ENCODE measurements at places on chromosomes 13 and 19. TPM values are rescaled to one million over a fixed set of nuclear protein-coding genes. Genes with fewer than 3 reads are reported as not detected.

- H3K27me3 ChIP-seq = no peaks in the 10 kb centered on the region
- no peak overlapping the region for H3K27ac ChIP-seq
- H3K36me3 ChIP-seq = no peaks in the 10 kb centered on the region
- no peak for DNase-seq
Observed at GRCh38 chr19:47266401-47266941, 8.2 kb upstream of the INAFM1 start.

GRCh38 chr19:55442372-55442961, 633 bp downstream of the SHISA7 start:
- peak overlapping the region; percentile 67 for H3K4me3 ChIP-seq
- peaks cover 92% of the 10 kb centered on the region for H3K27me3 ChIP-seq
- peaks cover 12% of the 10 kb centered on the region for H3K4me1 ChIP-seq

DNA sequence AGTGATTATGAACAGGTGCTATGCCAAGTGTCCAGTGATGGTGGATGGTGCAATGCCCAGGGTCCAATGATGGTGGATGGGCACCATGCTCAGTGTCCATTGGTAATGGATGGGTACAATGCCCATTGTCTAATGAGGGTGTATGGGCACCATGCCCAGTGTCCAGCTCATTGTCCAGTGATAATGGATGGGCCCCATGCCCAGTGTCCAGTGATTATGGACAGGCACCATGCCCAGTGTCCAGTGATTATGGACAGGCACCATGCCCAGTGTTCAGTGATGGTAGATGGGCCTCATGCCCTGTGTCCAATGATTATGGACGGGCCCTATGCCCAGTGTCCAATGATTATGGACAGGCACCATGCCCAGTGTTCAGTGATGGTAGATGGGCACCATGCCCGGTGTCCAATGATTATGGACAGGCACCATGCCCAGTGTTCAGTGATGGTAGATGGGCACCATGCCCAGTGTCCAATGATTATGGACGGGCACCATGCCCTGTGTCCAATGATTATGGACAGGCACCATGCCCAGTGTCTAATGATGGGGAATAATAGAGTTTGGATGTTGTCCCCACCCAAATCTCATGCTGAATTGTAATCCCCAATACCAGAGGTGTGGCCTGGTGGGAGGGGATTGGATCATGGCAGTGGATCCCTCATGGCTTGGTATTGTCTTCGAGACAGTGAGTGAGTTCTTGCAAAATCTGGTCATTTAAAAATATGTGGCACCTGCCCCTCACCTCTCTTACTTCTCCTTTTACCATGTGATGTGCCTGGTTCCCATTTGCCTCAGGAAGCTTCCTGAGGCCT, 87.8 kb downstream of the ANKRD10 start:
- H3K27ac ChIP-seq = no peak overlapping the region
- H3K36me3 ChIP-seq = no peaks in the 10 kb centered on the region
- H3K4me1 ChIP-seq = no peaks in the 10 kb centered on the region
- no peak overlapping the region for H3K4me3 ChIP-seq

GRCh38 chr19:39112338-39112890, 13.2 kb upstream of the PAK4 start:
- no peak for DNase-seq
- H3K4me1 ChIP-seq = no peaks in the 10 kb centered on the region
- H3K27ac ChIP-seq = no peak overlapping the region
- no peaks in the 10 kb centered on the region for H3K27me3 ChIP-seq
- H3K4me3 ChIP-seq = no peak overlapping the region

DNA sequence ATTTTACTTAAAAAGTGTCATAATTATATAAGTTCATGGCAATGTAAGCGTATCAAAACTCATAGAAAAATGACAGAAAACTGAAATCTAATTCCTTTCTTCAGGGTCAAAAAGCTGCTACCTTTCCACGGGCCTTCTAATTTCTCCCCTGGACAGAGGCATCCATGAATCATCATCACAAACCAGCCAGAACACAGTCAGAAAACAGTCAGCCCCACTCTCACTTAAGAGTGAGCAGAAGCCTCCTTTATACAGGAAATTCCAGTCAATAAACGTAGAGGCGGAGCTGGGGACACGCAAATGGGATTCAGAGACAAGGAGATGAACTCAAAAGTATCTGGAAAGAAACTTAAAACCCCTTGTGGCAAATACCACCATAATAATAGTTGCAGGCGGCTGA, 54.2 kb upstream of the ABCC4 start:
- H3K36me3 ChIP-seq = no peaks in the 10 kb centered on the region
- no peak for DNase-seq
- H3K27ac ChIP-seq = no peak overlapping the region

- no peak for DNase-seq
- no peaks in the 10 kb centered on the region for H3K27me3 ChIP-seq
- H3K4me3 ChIP-seq = no peak overlapping the region
- no peak overlapping the region for H3K27ac ChIP-seq
- no peaks in the 10 kb centered on the region for H3K36me3 ChIP-seq
- no peaks in the 10 kb centered on the region for H3K4me1 ChIP-seq
Observed at GRCh38 chr13:45242070-45242469, 41.2 kb upstream of the KCTD4 start.

DNA sequence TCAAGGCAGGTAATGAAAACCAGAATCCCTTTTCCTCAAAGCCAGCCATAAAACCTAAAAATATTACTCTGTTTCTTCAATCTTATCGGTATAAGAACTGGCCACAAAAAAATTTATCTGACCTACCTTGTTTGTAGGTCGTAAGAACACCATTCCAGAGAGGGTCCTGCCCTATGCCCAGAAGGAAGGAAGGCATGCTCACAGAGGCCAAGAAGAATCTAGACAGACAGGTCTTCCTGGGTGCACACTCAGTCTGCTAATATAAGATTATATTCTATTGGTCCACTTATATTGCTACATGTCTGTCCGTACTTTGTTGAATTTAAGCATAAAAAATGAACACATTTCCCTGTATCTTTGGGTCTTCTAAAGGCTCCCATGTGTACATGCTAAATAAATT, 2136.1 kb upstream of the PCDH20 start:
- no peak overlapping the region for H3K27ac ChIP-seq
- DNase-seq = no peak
- H3K4me3 ChIP-seq = no peak overlapping the region
- H3K27me3 ChIP-seq = no peaks in the 10 kb centered on the region
- no peaks in the 10 kb centered on the region for H3K36me3 ChIP-seq
- 0 out of 2 replicates have a peak, but pooled peaks cover 3% of the 10 kb centered on the region for H3K4me1 ChIP-seq

DNA sequence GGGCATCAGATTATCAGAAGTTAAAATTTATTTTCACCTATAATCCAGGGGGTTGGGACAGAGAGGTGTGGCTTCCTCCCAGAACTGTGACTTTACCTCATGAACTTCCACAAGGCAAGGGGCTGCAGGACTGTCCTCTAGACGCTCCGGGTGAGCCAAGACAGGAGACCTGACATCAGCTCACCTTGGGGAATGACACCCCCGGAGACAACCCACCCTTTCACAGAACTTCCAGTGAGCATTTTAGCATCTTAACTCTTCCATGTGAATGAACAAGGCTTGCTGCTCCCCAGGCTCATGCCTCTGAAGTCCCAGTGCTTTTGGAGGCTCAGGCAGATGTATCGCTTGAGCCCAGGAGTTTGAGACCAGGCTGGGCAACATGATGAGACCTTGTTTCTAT, 29.4 kb upstream of the TFDP1 start:
- no peaks in the 10 kb centered on the region for H3K4me1 ChIP-seq
- H3K36me3 ChIP-seq = no peaks in the 10 kb centered on the region
- H3K4me3 ChIP-seq = no peak overlapping the region
- H3K27ac ChIP-seq = no peak overlapping the region

DNA sequence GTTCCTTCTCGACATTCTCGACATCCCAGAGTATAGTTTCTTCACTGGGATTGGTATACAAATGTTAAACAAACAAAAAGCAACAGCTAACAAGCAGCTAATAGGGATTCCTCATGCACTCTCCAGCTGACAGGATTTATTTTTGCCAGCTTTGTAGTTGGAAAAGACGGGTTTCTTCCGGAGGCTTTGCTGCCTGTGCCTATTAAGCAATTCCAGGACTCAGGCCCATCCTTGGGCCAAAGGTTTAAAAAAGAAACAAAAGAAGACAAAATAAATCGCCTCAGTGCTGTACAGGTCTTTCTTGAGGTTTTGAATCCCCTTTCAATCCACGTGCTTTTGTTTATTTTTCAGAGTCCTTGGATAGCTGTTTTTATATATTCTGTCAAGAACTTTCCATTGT, 1414.5 kb upstream of the PCDH9 start:
- no peaks in the 10 kb centered on the region for H3K27me3 ChIP-seq
- H3K27ac ChIP-seq = no peak overlapping the region
- no peaks in the 10 kb centered on the region for H3K4me1 ChIP-seq
- DNase-seq = no peak
- H3K36me3 ChIP-seq = no peaks in the 10 kb centered on the region

- no peaks in the 10 kb centered on the region for H3K36me3 ChIP-seq
- H3K4me1 ChIP-seq = peaks cover 5% of the 10 kb centered on the region
- H3K27me3 ChIP-seq = no peaks in the 10 kb centered on the region
- no peak for DNase-seq
Observed at GRCh38 chr13:41641429-41641828, 184.1 kb downstream of the RGCC start.

GRCh38 chr13:113644800-113645199, 13.2 kb downstream of the ATP4B start:
- H3K4me1 ChIP-seq = no peaks in the 10 kb centered on the region
- H3K27ac ChIP-seq = no peak overlapping the region
- no peak overlapping the region for H3K4me3 ChIP-seq
- DNase-seq = no peak
- H3K27me3 ChIP-seq = no peaks in the 10 kb centered on the region

DNA sequence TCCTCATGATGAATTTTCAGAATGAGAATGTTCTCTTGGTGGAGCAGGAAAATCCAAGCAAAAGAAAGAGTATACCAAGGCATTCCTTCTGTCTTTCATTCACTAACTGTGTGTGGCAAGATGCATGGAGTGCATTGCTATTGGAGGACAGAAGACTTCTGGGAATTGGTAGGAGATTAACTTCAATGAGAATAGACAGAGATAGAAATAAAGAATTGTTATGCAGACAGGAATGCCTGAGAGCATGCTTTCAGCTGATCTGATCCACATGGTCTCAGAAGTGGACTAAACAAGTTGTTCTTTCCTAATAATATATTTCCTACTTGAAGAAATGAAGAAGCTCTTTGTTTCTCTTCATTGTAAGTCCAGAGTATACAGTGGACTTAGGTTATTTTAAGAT, 303.6 kb downstream of the MYO16 start:
- no peaks in the 10 kb centered on the region for H3K4me1 ChIP-seq
- no peak for DNase-seq
- H3K4me3 ChIP-seq = no peak overlapping the region

- H3K4me3 ChIP-seq = no peak overlapping the region
- no peaks in the 10 kb centered on the region for H3K27me3 ChIP-seq
- H3K27ac ChIP-seq = peak overlapping the region; percentile 78
- H3K4me1 ChIP-seq = no peaks in the 10 kb centered on the region
- DNase-seq = peak; percentile 39
Observed at GRCh38 chr19:10769533-10770491, 51.9 kb downstream of the DNM2 start.

DNA sequence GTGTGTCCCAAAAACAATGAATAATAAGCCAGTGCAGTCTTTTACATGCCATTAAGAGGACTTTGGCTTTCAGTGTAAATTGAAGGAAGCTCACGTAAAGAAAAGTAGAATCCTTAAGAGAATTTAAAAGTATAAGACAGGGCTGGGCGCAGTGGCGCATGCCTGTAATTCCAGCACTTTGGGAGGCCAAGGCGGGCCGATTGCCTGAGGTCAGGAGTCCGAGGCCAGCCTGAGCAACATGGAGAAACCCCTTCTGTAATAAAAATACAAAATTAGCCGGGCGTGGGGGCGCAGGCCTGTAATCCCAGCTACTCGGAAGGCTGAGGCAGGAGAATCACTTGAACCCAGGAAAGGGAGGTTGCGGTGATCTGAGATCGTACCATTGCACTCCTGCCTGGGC, 17.9 kb upstream of the ZNF253 start:
- DNase-seq = no peak
- no peak overlapping the region for H3K27ac ChIP-seq
- no peaks in the 10 kb centered on the region for H3K27me3 ChIP-seq

GRCh38 chr19:31378404-31378803, 29.2 kb upstream of the TSHZ3 start:
- no peak overlapping the region for H3K27ac ChIP-seq
- H3K4me3 ChIP-seq = no peak overlapping the region
- H3K36me3 ChIP-seq = no peaks in the 10 kb centered on the region
- H3K4me1 ChIP-seq = no peaks in the 10 kb centered on the region

- no peak for DNase-seq
- no peaks in the 10 kb centered on the region for H3K36me3 ChIP-seq
- no peak overlapping the region for H3K4me3 ChIP-seq
- H3K27ac ChIP-seq = no peak overlapping the region
Observed at GRCh38 chr19:33667141-33667650, 45.4 kb downstream of the CHST8 start.

GRCh38 chr13:76131551-76131950, 495.4 kb downstream of the LMO7 start:
- no peak overlapping the region for H3K27ac ChIP-seq
- H3K36me3 ChIP-seq = no peaks in the 10 kb centered on the region
- no peak for DNase-seq
- no peaks in the 10 kb centered on the region for H3K4me1 ChIP-seq

DNA sequence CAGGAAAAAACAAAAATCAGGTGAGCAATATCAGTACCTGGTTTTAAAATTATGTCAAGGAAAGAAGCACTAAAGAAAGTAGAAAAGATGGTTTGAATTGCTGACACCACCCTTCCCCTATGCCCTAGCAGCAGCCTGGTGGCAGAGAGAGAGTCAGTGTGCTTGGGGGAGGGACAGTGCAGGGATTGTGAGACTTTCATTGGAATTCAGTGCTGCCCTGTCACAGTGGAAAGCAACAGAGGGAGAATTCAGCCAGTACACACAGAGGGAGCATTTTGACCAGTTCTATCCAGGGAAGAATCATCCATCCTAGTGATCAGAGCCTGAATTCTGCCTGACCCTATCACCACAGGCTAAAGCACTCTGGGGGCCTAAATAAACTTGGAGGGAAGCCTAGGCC, 222.4 kb upstream of the PCDH17 start:
- no peaks in the 10 kb centered on the region for H3K27me3 ChIP-seq
- no peaks in the 10 kb centered on the region for H3K4me1 ChIP-seq
- peak; percentile 24 for DNase-seq
- no peak overlapping the region for H3K27ac ChIP-seq

DNA sequence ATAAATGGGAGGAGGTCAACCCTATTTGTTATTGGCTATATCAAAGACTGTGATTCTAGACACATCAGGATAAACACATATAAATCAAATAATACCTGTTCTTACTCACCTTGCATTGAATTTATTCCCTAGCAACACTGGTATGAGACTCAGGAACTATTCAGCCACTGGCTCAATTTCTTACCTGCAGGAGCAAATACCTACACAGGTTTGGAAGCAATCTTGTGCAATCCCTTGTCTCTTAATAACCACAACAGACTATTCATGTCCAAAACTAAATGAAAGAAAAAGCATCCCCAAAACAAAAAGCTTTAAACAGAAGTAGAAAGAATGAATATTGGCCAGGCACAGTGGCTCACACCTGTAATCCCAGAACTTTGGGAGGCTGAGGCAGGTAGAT, 55.5 kb downstream of the TBC1D4 start:
- no peaks in the 10 kb centered on the region for H3K36me3 ChIP-seq
- H3K27me3 ChIP-seq = no peaks in the 10 kb centered on the region
- no peak overlapping the region for H3K27ac ChIP-seq

OLFM4 gene
- not detected for total RNA-seq

CLDN10 gene
- 35.7 TPM for total RNA-seq

GMIP gene
- total RNA-seq = 19.8 TPM
